Neural progenitor cell (in vitro differentiated cells): ENCODE measurements at places on chromosomes 7 and 10. TPM values are rescaled to one million over a fixed set of nuclear protein-coding genes. Genes with fewer than 3 reads are reported as not detected.
A peak's percentile ranks its signal among the peaks of the same experiment; 100 is the strongest.

- DNase-seq: peak; percentile 54
Measured at GRCh38 chr10:71255808-71256660, 43.7 kb downstream of the UNC5B start.

- DNase-seq: no peak
Measured at GRCh38 chr10:58990693-58991092, 185.8 kb upstream of the PHYHIPL start.

DNA sequence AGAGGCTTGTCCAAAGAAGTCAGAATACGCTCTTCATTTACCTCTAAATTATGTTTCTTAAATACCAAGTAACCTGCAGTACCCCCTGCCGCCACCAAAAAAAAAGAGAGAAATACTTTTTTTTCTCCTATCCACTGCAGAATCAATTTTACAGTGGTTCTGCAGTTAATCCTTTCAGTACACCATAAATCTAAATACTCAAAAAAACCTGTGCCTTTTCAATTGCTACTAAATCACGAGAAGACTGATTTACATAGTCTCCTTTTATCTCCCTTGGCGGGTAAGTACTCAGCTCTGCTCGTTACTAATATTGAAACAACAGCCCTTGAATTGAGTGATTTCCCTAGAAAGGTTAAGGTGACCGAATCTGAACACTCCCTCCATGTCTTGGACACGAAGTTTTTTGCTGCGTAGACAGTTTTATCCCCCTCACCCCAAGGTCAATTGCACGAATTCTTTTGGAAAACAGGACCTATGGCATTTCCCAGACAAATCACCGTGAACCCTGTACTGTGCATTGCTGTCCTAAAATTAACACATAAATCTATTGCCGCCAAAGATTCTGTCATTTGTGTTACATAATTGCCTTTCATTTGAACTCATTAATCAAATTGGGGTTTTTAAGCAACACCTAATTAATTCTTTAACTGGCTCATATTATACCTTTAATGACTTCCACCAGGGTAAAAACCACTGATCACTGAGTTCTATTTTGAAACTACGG, 512 bp upstream of the VIM start:
- no peak for DNase-seq

- DNase-seq: no peak
Measured at GRCh38 chr10:113905756-113906155, 51.3 kb downstream of the NHLRC2 start.

GRCh38 chr10:78520737-78521430, 487.2 kb downstream of the RPS24 start:
- DNase-seq: peak; percentile 58

DNA sequence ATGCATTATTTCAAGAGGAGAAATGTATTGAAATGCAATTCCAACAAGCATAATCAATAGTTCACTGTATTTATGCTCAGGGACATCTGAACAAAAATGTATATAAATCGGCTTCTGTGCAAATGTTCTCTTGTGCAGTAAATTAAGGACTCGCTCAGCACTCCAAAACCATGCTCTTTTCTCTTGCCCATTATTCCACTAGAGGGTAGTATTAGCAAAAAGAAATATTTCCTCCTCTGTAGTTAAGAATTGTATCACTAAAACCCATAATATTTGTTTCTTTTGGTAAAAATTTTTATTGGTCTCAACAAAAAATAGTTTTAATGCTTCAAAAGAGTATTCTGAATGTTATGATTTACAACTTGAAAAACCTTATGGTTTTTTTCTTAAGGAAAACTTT, 803.1 kb downstream of the PCDH15 start:
- DNase-seq: peak; percentile 3

GRCh38 chr7:112162142-112162766, 43.9 kb downstream of the DOCK4 start:
- DNase-seq: peak; percentile 87

DNA sequence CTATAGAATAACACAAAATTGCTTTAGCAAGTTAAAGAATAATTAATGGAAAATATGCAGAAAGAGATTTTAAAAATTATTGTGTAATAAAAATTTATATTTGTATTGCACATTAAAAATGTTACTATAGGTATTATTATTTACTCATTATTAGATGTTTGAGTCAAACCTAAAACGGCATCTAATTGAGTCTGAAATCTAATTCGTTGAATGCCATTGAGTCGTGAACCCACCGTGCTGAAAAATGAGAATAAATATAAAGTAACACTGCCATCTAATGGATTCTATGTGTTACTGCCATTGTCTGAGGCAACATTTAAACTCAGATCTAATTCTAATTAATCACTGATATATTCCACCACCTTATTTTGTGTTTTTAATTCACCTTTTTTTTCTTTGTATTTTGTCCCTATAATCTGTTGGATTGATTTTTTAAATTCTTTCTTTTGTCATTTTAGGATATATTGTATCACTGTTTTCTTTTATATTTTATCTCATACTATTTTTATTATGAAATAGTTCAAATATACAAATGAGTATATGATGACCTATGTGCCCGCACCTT, 62.2 kb downstream of the SAMD9 start:
- DNase-seq: peak; percentile 62

DNA sequence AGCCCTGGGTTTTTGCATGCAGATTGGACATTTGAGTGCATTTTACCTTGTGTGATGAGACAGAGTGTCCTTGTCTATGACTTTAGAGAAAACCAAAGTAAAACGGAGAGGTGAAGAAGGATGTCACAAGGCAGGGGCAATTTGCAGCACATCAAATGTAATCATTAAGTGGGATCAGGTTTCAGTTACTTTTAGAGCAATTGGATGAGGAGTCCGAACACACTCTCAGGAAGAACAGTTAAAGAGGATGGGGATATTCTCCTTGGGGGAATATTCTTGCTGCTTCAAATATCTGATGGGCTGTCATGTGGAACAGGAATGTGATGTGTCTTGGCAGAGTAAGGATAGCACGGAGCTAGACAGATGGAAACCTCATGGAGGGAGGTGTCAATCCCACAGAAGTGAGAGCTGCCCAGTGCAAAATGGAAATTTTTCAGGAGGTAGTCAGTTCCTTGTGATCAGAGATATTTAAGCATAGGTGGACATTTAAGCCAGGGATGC, 757 bp downstream of the RAB19 start:
- no peak for DNase-seq

The IRF5 gene
- total RNA-seq: 0.22 and 0.28 TPM in 2 replicates

The EPO gene
- 0.09 and 0.58 TPM in 2 replicates for total RNA-seq

The LRRC18 gene
- total RNA-seq: not detected in 2 replicates

The ELFN1 gene
- 2.2 and 13.6 TPM in 2 replicates for total RNA-seq

The IFIT1 gene
- total RNA-seq: 12.4 and 13.2 TPM in 2 replicates

The LRMDA gene
- total RNA-seq: 5.2 TPM in 1 of 2 replicates, not detected in the other

The VENTX gene
- 1.0 TPM in 1 of 2 replicates, not detected in the other for total RNA-seq

The CFAP46 gene
- total RNA-seq: 1.6 and 4.6 TPM in 2 replicates

The MMD2 gene
- 0.28 TPM in 1 of 2 replicates, not detected in the other for total RNA-seq
